ENCODE measurements at places on chromosomes 3 and 15.
A peak's percentile ranks its signal among the peaks of the same experiment; 100 is the strongest.

- no peak for DNase-seq
Observed at GRCh38 chr3:7306901-7307300, 446.0 kb downstream of the GRM7 start.

- DNase-seq: no peak
Observed at GRCh38 chr3:129313665-129314385, 35.2 kb downstream of the HMCES start.

DNA sequence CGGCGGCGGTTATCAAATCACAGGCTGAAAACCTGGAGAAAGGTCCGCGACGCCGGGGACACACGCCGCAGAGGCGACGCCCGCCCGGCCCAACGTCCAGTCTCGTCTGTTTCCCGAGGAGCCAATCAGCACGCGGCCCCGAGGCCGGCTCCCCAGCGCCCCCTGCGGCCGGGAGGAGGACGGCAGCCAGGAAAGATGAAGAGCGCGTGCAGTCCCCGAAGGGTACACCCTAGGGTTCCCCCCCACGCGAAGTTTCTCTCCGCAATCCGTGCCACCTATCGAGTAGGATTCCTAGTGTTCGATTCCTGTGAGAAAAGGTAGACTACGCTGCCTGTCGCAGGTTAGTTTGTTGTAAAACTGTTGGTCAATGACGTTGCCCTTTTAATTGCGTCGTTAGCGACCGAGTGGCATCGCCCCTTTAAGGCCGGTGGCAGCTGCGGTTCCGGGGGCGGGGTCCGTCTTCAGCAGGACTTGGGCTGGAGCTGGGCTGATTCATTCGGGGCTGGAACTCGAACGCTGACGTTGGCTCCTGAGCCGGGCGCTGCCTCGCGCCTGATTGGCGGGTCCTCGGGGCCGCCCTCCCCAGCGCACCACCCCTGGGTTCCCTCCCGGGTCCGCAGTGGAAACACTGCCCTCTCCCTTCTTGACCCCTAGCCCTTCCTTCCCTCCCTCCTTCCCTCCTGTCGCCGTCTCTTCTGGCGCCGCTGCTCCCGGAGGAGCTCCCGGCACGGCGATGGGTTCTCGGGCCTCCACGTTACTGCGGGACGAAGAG, at the start of the genes CHP1 and EXD1:
Gene CHP1 (plus strand): TSS at position 619 of the 772 bp plus-strand sequence. CDS start 115 bp downstream, at position 734.
Gene EXD1 (minus strand): TSS at position 108 of the 772 bp plus-strand sequence. CDS start 4,182 bp downstream, outside the sequence.
- peak; percentile 98 for DNase-seq

GRCh38 chr3:127698691-127699415, 26.1 kb downstream of the ABTB1 start:
- DNase-seq: no peak

- DNase-seq: no peak
Observed at GRCh38 chr3:141808586-141808985, 45.4 kb downstream of the GRK7 start.

- DNase-seq: no peak
Observed at GRCh38 chr3:28210968-28211713, 30.3 kb upstream of the CMC1 start.

- DNase-seq: no peak
Observed at GRCh38 chr3:129346695-129347457, 68.2 kb downstream of the HMCES start.

DNA sequence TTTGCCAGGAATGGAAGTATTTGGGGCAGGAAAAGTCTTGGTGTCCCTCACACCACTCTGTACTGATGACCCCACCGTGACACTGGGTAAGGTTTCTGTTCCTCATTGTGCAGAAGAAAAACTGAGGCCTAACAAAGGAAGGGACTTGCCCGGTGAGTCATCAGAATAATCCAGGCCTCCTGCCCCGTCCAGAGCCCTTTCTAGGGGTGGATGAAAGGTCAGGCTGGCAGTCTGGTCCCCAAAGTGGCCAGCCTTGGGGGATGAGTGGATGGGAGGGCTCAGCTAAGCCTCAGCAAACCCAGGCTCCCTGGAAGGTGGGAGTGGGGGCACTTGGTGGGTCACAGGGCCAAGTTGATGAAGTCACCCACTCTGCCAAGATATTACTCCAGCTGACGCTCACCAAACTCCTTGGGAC, 2.3 kb upstream of the DNAH1 start:
- no peak for DNase-seq

DNA sequence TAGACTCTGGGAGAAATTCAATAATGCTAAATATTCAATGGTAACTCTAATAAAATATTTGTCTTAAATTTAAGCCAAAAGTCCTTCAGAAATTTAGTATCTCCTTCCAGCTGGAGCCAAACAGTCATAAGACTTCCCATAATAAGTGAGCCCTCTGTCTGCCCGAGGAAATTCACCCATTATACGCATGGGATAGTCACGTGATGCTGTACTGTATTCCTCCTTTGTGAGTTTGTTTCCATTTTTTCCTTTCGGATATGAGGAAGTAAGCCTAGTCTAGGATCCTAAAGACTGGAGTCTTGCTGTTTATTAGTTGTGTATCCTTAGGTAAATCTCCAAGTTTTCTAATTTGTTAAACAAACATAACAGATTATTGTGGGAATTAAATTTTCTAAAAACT, 110.4 kb upstream of the PLAAT1 start:
- no peak for DNase-seq

- no peak for DNase-seq
Observed at GRCh38 chr3:139533781-139534454, 5.6 kb downstream of the RBP1 start.

DNA sequence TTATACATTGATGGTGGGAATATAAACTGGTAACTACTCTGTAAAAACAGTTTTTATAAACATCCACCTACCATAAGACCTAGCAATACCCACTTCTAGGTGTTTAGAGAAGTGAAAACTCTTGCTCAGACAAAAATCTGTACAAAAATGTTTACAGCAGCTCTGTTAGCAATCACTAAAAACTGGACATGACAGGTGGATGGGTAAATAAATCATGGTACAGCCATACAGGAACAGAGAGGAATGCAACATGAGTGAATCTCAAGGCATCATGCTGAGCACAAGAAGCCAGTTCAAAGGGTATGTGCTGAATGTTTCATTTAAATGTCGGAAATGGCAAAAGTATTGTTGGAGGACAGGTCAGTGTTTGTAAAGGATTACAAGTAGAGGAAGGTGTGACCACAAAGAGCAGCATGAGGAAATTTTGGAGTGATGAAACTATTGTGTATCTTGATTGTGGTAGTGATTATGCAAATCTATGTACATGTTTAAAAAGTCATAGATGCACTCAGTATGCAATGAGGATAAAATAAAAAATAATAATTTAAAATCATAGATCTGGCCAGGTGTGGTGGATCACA, 2.8 kb upstream of the RNU5A-1 start:
- no peak for DNase-seq

- no peak for DNase-seq
Observed at GRCh38 chr3:41987627-41988026, 25.7 kb upstream of the ULK4 start.

DNA sequence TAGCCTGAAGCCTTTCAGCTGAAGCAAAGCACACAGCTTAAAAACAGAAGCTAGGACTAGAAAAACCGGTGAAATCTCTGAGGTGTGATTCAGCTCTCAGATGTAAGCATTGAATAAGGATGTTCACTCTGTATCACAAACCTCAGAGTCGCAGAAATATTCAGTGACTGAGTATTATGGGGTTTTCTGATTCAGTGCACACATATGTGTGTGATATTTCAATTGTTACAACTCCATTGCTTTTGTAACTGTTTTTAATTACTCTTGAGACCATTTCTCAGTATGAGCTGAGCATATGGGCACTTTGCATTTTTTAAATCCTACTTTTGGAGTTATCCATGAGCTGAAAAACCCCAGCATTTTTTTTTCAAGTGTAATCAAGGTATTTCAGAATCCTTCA, 868.8 kb downstream of the NTRK3 start:
- DNase-seq: no peak

DNA sequence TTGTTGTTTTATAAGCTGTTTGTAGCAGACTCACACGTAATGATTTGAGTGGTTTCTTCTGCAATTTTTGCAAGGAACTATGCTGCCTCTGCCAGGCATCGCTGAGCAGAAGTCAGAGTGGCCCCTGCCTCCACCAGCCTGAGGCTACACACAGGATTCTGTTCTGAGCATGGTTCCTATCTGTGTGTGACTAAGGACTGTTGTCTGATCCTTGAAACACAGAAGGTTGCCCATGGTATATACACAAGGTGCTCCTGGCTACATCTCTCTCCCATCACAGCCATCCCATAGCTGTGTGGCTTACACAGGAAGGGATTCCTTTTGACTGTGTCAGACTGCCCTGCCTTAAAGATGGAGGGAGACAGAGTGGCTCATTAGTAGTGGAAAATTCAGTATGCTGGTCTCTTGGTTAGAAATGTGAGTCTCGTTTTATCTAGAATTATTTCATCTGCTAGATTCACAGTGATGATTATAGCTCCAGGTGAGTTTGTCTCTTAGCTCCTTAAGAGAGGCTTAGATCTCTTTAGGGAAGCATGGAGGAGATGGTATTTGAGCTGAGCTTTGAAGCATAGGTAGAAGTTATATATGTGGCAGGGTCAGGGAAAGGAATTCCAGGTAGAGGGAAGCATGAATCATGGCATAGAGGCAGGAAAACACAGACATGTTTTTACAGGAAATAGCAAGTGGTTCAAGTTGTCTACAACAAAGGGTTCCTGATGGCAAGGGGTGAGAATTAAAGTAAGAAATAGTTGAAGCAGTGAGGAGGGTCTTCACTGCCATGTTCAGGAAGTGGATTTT, 37.5 kb downstream of the SNAPC5 start:
- DNase-seq: no peak

- DNase-seq: no peak
Observed at GRCh38 chr3:55662683-55663082, 175.6 kb upstream of the WNT5A start.

DNA sequence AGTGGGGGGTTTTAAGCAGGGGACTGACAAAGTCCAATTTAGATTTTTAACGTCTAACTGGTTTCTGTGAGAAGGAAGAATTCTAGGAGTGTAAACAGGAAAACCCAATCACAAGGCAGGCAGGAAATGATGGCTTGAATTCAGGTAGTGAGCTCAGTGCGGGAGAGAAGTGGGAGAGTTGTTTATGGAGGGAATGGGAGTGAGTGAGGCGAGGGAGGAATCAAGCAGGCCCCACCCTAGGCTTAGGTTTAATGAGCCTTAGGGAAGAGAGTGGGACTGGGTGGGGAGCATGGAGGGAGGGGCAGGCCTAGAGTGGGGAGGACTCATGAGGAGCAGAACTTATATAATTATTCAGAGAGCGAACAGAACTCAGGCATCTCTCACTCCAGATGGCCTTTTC, 17.9 kb downstream of the VIPR1 start:
- no peak for DNase-seq
